NAMALWA (cell line): ENCODE measurements at places on chromosomes 5 and 9.

- no peak for DNase-seq
Observed at GRCh38 chr5:138926688-138927448, 51.7 kb upstream of the LRRTM2 start.

DNA sequence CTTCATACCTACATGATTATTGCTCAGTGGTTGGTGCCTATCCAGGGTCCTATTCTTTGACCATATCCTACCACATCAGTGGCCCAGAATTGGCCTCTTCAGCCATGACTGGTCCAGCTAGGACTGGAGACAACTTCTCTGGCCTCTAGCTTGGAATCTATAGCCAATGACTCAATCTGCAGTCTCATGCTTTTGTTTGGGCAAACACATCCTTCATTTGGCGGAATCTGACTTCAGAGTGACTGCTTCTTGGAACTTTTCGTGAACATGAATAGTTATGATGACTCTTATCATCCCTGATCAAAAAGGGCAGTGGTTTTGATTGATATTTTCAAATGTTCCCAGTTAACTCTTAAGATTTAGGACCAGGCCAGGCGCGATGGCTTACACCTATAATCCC lies 134.1 kb downstream of the PAPPA start:
- no peak for DNase-seq

- no peak for DNase-seq
Observed at GRCh38 chr5:50593681-50594080, 72.8 kb upstream of the PARP8 start.

GRCh38 chr9:33225319-33226147 lies 14.4 kb upstream of the SPINK4 start:
- peak; percentile 88 for DNase-seq

DNA sequence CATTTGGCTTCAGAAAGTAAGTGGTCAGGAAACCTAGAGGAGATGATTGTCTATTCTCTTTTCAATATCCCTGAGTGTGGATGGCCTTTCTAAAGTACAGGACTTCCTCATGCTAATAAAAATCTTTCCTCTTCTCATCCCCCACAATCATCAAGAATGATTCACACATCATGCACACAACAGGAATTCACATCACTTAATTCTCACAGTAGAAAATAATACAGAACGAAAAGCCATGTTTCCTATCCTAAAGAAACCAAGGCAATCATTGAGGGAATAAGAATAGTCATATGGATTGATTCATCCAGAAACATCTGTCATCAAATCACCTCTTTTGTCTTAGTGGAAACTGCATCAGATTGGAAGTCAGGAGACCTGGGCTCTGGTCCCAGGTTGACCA lies 203.1 kb upstream of the PIK3R1 start:
- no peak for DNase-seq

GRCh38 chr5:84091127-84091799 lies 293.4 kb downstream of the EDIL3 start:
- no peak for DNase-seq

GRCh38 chr5:39780347-39780746 lies 355.6 kb upstream of the DAB2 start:
- DNase-seq = no peak

- DNase-seq = no peak
Observed at GRCh38 chr5:95711501-95712346, 19.4 kb upstream of the RHOBTB3 start.

DNA sequence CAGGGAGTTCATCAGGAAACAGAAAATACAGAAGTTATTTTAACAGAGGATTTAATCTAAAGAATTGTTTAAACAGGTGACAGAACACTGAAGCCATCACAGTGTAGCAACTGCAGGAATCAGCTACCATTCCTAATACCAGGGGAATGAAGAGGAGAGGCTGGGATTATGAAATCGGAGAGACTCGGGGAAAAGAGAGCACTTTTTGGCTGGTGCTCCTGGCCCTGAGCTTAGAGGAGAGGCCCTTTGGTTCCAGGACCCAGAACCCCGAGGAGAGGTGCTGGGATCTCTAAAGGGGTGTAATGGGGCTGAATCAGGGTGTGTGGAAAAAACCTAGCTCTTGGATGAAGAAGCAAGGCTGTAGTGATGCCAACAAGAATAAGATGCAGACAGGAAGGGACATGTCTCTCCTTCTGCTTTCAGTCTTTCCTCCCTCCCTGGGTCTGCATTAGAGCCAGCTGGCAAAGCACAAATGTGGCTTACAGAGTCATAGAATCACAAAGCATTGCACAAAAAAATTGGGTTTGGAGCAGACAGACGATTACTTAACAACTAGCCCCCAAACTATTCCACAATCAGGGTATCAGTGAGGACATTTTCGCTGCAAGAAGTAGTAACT lies 11.6 kb upstream of the SFXN1 start:
- no peak for DNase-seq
